Activated CD4-positive, alpha-beta T cell treated with anti-CD3 and anti-CD28 coated beads, Interleukin-2, amount 10 ng/mL, durations not matched to agents 24 days and 14 days (primary cell): ENCODE measurements at places on chromosomes 2 and 18. TPM values are rescaled to one million over a fixed set of nuclear protein-coding genes. Genes with fewer than 3 reads are reported as not detected.

DNA sequence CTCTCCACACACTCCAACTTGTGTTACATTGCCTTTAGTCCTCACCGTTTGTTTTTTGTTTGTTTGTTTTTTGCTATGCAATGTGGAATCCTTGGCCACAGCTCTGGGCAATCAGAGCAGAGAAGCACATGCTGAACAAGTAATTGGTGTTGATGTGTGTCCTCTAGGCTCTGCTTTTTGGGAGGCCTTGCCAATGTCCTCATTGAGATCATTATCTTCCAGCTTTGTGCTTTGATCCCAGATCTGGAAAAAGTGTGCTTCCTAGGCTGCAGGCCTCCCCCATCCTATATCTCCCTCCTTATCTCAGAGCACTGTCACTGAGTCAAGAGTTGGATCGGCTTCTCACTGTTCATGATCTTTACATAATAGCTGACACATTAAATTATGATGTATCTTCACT, 25.9 kb downstream of the OSR1 start:
- no peak overlapping the region for H3K4me3 ChIP-seq
- H3K4me1 ChIP-seq = no peaks in the 10 kb centered on the region
- DNase-seq = no peak
- H3K36me3 ChIP-seq = no peaks in the 10 kb centered on the region

DNA sequence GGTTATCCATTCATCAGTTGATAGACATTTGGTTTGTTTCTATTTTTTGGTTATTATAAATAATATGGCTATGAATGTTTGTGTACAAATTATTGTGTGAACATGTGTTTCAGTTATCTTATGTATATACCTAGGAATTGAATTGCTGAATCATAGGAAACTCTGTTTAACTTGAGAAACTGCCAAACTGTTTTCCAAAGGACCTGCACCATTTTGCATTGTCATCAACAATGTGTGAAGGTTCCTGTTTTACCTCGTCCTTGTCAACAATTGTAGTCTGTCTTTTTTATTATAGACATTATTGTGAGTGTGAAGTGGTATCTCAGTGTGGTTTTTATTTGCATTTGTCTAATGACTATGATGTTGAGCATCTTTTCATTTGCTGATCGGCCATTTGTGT, 17.1 kb downstream of the PDK1 start:
- H3K4me3 ChIP-seq = no peak overlapping the region
- no peaks in the 10 kb centered on the region for H3K27me3 ChIP-seq
- DNase-seq = no peak
- peaks cover 11% of the 10 kb centered on the region for H3K4me1 ChIP-seq
- H3K27ac ChIP-seq = no peak overlapping the region

- H3K27ac ChIP-seq = no peak overlapping the region
- H3K27me3 ChIP-seq = peaks cover 3% of the 10 kb centered on the region
- no peaks in the 10 kb centered on the region for H3K4me1 ChIP-seq
- no peaks in the 10 kb centered on the region for H3K36me3 ChIP-seq
- H3K4me3 ChIP-seq = no peak overlapping the region
These were observed 36.9 kb downstream of the TBC1D8 start for GRCh38 chr2:101114268-101114783.

SRBD1 gene
- total RNA-seq = 14.5 and 18.9 TPM in 2 replicates

PLB1 gene
- total RNA-seq = 0.63 and 1.8 TPM in 2 replicates
